ENCODE measurements at places on chromosomes 16 and 17.

DNA sequence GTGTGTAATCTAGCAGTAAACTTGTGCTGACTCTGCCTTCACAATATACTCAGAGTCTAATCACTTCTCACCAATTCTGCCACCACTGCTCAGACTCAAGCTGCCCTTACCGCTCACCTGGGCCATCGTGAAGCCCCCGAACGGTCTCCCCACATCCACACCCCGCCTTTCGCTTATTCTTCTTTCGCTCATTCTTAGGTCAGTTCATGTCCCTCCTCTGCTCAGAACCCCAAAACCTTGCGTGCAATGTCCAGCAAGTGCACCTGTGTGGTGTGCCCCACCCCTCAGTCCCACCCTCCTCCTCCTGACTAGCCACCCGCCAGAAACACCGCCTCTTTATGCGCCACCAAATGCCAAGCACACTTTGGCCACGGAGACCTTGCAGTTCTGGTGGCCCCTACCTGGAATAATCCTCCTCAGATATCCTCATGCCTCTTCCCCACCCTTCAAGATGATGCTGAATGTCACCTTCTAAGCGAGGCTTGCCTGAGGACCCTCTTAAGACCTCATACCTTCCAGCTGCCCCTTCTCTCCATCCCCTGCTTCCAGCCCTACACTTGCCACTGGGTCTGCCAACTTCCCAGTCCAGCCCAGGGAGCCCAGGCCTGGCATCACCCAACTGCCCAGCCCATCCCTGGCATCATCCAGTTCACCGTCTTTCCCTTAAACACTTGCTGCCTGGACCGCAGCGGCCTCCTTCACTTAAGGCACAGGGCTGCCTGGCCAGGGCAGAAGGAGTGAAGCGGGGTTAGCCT lies 34.3 kb upstream of the RBFOX3 start:
- H3K4me1 ChIP-seq = no peaks in the 10 kb centered on the region
- no peaks in the 10 kb centered on the region for H3K36me3 ChIP-seq
- H3K27me3 ChIP-seq = peaks cover 30% of the 10 kb centered on the region
- H3K4me3 ChIP-seq = no peak overlapping the region
- no peak overlapping the region for H3K27ac ChIP-seq

DNA sequence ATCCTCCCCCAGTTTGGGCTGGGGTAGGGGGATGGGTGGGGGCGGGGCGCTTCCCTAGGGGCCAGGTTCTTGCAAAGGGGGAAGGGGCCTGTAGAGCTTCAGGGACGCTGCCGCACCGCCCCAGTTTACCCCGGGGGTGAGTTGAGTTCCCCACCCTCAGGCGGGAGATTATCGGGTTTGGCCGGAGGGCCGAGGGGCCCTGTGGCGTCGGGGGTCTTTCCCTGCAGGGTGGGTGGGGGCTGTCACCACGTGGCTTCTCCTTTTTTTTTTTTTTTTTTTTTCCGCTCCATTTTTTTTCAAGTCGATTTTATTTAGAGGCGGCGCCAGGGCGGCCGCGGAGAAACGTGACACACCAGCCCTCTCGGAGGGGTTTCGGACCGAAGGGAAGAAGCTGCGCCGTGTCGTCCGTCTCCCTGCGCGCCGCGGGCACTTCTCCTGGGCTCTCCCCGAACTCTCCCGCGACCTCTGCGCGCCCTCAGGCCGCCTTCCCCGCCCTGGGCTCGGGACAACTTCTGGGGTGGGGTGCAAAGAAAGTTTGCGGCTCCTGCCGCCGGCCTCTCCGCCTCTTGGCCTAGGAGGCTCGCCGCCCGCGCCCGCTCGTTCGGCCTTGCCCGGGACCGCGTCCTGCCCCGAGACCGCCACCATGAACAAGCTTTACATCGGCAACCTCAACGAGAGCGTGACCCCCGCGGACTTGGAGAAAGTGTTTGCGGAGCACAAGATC lies at the start of gene IGF2BP1:
Gene IGF2BP1 (plus strand): TSS at position 283 of the 724 bp plus-strand sequence. CDS start 361 bp downstream, at position 644.
- peaks cover 5% of the 10 kb centered on the region for H3K36me3 ChIP-seq
- H3K27me3 ChIP-seq = peaks cover 83% of the 10 kb centered on the region
- H3K4me1 ChIP-seq = peaks cover 19% of the 10 kb centered on the region
- peak within 1 kb of the TSS; percentile 69 for H3K4me3 ChIP-seq

GRCh38 chr16:81369888-81370504 lies 55.2 kb downstream of the GAN start:
- H3K27ac ChIP-seq = no peak overlapping the region
- H3K36me3 ChIP-seq = peaks cover 36% of the 10 kb centered on the region
- peaks cover 3% of the 10 kb centered on the region for H3K4me1 ChIP-seq
- H3K4me3 ChIP-seq = no peak overlapping the region

DNA sequence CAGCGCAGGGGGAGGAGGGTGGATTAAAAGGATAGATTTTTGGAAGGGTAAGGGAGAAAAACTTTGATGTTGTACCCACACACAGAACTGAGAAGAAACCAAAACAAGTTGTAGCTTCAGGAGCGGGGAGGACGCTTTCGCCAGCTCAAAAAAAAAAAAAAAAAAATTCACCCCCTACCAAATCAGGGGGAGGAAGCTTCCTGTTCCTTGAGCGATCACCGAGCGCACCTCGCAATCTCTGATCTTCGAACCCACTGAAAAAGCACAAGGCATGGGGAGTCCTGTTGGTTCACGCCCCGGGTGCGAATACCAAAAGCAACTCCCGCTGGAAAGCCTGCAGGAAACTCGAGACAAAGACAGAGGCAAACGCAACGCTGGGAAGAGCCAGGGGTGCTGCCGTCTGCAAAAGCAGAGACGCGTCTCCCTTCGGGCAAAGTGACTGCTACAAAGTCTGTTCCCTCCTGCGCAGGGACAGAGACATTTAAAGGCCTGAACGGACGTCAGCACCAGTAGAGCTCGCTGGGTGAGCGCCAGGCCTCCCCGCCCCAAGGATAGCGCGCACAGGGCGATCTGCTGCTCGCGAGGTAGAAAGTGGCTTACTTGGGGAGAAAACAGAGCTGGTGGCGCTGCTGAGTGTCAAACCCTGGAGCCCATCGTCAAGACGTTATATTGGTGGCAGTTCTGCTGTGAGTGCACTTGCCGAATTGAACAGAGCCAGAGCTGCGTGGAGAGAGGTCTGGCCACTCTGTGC lies 190.4 kb downstream of the USP22 start:
- peaks cover 8% of the 10 kb centered on the region for H3K4me1 ChIP-seq
- peaks cover 30% of the 10 kb centered on the region for H3K27me3 ChIP-seq
- H3K4me3 ChIP-seq = peak overlapping the region; percentile 73
- no peak overlapping the region for H3K27ac ChIP-seq
- no peaks in the 10 kb centered on the region for H3K36me3 ChIP-seq
- peak; percentile 67 for DNase-seq

- DNase-seq = no peak
- peaks cover 50% of the 10 kb centered on the region for H3K4me1 ChIP-seq
- H3K4me3 ChIP-seq = no peak overlapping the region
- peaks cover 37% of the 10 kb centered on the region for H3K36me3 ChIP-seq
- H3K27me3 ChIP-seq = no peaks in the 10 kb centered on the region
- no peak overlapping the region for H3K27ac ChIP-seq
These were observed 3.2 kb downstream of the TAF15 start for GRCh38 chr17:35812456-35812855.

DNA sequence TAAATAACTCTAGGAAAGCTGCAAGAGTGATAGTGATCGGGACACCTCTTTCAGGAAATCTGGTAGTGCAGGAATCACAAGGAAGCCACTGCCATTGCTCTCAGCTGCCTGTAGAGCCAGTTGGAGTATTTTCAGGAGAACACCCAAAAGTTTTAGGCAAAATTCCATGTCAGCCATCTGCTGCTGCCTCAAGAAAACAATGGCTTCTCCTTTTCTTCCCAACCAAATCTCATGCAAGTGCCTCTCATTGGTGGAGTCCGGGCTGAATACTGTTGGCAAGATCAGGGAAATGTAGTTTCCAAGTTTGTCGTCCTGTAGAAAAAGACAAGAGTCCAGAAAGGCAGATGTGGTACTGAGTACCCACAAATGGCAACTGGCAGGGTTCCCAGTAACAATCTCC lies 54.9 kb upstream of the TANC2 start:
- H3K4me3 ChIP-seq = no peak overlapping the region
- no peaks in the 10 kb centered on the region for H3K4me1 ChIP-seq
- no peak for DNase-seq
- no peak overlapping the region for H3K27ac ChIP-seq

DNA sequence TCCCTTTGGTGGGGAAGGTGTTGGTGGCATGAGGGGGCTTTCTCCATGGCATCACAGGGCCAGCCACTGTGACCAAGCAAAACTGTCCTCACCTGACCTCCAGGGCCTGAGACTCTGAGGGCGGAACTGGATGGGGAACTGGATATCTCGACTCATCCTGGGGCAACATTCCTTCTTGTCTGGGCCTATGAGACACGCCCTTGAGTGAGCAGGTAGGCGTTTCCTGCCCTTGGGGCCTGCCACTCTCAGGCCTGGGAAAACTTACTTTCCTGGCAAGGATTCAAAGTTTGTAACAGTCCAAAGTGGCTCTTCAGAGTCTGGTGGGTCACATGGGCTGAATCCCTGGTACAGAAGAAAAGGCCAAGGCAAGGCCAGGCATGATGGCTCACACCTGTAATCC lies 9.6 kb downstream of the MT1X start:
- no peak overlapping the region for H3K27ac ChIP-seq
- no peaks in the 10 kb centered on the region for H3K27me3 ChIP-seq
- no peak for DNase-seq
- H3K36me3 ChIP-seq = no peaks in the 10 kb centered on the region

DNA sequence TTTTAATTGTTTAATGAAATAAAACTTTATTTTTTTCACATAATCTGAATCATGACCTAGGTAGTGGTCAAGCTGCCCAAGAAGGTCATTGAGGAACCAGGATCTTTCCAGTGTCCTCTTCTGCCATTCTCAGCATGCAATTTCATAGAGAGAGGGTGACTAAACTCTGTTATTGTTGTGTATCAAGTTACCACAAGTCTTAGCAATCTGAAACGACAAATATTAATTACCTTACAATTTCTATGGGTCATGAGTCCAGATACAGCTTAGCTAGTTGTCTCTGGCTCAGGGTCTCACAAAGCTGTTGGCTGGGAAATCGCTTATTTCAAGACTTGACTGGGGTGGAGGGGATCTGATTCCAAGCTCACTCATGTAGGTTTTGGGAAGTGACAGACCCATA lies 37.6 kb downstream of the FTO start:
- H3K36me3 ChIP-seq = no peaks in the 10 kb centered on the region
- no peak overlapping the region for H3K4me3 ChIP-seq
- no peaks in the 10 kb centered on the region for H3K27me3 ChIP-seq
- H3K27ac ChIP-seq = no peak overlapping the region
- H3K4me1 ChIP-seq = peaks cover 26% of the 10 kb centered on the region

- no peak for DNase-seq
- H3K27ac ChIP-seq = no peak overlapping the region
- no peak overlapping the region for H3K4me3 ChIP-seq
- peaks cover 45% of the 10 kb centered on the region for H3K36me3 ChIP-seq
These were observed 19.1 kb downstream of the ZNRF1 start for GRCh38 chr16:75017670-75018525.

GRCh38 chr17:68458260-68459036 lies 1.2 kb upstream of the WIPI1 start:
- H3K27ac ChIP-seq = peak overlapping the region; percentile 86
- peaks cover 62% of the 10 kb centered on the region for H3K4me1 ChIP-seq
- H3K4me3 ChIP-seq = peak overlapping the region; percentile 92

DNA sequence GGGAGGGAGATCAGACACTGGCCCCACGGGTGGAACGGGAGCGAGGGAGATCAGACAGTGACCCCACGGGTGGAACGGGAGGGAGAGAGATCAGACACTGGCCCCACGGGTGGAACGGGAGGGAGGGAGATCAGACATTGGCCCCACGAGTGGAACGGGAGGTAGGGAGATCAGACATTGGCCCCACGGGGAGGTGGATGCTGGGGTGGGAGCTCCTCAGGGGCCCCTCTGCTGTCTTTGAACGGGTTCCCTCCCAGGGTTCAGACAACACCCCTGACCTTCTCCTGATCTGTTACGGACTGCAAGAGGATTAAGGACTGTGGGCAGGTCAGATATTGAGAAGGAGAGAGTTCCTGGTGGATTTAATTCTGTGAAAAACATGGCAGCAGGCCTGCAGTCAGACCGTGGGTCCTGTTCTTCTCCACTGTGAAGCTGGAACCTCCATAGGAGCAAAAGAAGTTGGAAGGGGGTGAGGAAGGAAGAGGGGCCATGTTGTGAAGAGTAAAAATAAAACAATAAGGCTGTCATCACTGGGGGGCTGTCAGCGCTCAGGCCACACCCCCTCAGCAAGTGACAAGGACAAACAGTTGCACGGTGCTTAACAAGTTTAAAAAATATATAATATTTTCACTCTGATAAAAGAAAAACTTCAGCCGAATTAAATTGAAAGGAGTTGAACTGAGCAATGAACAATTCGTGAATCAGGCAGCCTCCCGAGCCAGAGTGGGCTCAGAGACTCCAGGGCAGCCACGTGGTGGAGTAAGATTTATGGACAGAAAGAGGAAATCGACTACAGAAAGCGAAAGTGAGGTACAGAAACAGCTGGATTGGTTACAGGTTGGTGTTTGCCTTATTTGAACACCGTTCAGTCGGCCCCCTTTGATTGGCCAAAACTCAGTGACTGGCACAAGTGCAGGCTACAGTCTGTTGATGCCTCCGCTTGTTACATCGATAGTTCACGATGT lies 348.7 kb upstream of the TNRC6C start:
- no peaks in the 10 kb centered on the region for H3K36me3 ChIP-seq
- H3K27ac ChIP-seq = peak overlapping the region; percentile 90
- H3K27me3 ChIP-seq = peaks cover 12% of the 10 kb centered on the region
- H3K4me3 ChIP-seq = peak overlapping the region; percentile 73

DNA sequence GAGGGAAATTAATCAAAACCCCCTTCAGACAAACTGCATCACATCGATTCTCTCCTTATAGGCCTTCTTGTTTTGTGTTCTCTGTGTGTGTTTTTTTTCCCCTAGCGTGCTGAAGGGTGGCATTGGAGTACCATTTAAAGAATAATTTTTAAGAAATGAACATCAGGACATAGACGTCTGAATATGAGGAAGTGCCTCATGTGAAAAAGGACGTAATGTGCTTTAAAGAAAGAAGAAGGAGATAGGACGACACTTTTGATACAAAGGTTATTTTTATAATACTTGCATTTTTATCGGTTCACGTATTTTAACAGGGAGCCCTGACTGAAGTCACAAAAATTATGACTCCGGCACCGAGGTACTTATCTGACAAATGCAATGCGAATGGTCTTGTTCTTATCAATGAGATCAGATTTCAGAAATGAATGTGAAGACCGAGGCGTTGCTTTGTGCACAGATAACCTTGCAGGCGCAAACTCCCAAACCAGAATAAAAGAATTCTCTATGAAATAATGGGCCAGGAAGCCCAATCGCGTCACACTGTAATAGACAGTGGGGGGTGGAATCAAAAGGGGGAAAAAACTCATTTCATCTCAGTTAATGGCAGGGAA lies 606.3 kb downstream of the MAF start:
- H3K27ac ChIP-seq = no peak overlapping the region
- no peaks in the 10 kb centered on the region for H3K36me3 ChIP-seq
- H3K27me3 ChIP-seq = no peaks in the 10 kb centered on the region
- H3K4me3 ChIP-seq = no peak overlapping the region

GRCh38 chr17:42629411-42630009 lies 20.0 kb downstream of the TUBG1 start:
- no peaks in the 10 kb centered on the region for H3K36me3 ChIP-seq
- no peak overlapping the region for H3K27ac ChIP-seq
- DNase-seq = no peak
- no peak overlapping the region for H3K4me3 ChIP-seq
